ENCODE measurements at places on chromosomes 16 and 17. TPM values are rescaled to one million over a fixed set of nuclear protein-coding genes. Genes with fewer than 3 reads are reported as not detected.

DNA sequence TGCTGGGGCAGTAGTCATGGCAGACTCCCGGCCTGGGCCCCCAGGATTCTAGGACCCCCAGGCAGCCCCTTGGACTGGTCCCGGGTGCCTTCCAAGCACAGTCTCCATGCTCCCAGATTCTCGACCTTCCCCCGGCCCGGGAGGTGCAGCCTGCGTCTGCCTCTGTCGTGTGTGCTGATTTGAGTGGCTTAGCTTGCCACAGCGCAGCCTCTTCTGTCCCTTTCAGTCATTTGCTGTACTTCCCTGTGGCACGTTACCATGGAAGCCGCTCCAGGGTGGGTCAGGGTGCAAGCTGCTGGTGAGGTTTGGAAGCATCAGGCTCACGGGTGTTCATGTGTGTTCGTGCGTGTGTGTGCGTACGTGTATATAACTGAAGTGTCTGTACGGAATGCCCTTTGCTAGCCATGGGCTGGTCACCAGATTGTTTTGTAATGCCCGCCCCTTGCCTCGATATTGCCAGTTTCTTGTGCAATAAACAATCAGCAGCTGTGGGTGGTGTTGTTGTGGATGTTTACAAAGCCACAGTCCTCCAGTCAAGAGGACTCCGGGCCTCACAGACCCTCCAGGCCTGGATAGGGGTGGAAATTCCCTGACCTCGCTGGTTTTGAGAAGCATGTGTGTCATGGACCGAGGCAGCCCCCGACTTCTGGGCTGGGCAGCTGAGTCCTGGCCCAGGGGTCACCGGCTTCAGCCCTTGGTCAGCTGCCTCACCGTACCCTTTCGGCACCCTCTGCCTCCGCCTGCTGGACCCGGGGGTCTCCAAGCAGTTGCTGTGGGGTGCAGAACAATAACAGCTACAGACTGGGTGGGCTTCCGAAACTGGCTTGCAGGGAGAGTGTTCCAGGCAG is 9.7 kb upstream of the CLEC18A start:
- H3K4me3 ChIP-seq = no peak overlapping the region
- H3K4me1 ChIP-seq = no peaks in the 10 kb centered on the region
- peaks cover 4% of the 10 kb centered on the region for H3K36me3 ChIP-seq
- DNase-seq = peak; percentile 48
- H3K27me3 ChIP-seq = no peaks in the 10 kb centered on the region
- peak overlapping the region; percentile 10 for H3K27ac ChIP-seq

KRT40 gene
- polyA plus RNA-seq = not detected

PAFAH1B1 gene
- polyA plus RNA-seq = 106 TPM

PTX4 gene
- polyA plus RNA-seq = not detected

- no peaks in the 10 kb centered on the region for H3K4me1 ChIP-seq
- no peak overlapping the region for H3K27ac ChIP-seq
- no peaks in the 10 kb centered on the region for H3K36me3 ChIP-seq
- no peaks in the 10 kb centered on the region for H3K27me3 ChIP-seq
Measured at GRCh38 chr16:81204798-81205680, 33.5 kb upstream of the BCO1 start.

ARHGDIA gene
- polyA plus RNA-seq = 163 TPM

DNA sequence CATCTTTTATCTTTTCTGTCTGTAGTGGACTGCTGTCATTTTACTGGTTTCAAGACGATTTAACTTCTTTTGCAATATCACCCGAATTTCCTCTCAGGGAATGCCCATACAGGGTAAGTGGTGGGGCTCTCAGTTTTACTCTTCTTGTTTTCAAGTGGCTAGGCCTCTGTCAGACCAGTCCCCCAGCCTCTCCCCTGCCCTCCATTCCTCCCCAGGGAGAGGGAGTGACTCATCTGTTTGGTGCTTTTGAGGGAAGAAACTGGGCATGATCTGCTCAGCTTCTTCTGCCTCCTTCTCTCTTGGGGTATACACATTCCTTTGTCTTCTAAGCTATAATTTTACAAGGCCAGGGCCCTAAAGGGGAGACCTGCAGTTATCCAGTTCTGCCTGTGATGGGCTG is 332.0 kb downstream of the CBLN1 start:
- no peak overlapping the region for H3K4me3 ChIP-seq
- H3K4me1 ChIP-seq = peaks cover 36% of the 10 kb centered on the region
- DNase-seq = no peak
- no peaks in the 10 kb centered on the region for H3K36me3 ChIP-seq

DNA sequence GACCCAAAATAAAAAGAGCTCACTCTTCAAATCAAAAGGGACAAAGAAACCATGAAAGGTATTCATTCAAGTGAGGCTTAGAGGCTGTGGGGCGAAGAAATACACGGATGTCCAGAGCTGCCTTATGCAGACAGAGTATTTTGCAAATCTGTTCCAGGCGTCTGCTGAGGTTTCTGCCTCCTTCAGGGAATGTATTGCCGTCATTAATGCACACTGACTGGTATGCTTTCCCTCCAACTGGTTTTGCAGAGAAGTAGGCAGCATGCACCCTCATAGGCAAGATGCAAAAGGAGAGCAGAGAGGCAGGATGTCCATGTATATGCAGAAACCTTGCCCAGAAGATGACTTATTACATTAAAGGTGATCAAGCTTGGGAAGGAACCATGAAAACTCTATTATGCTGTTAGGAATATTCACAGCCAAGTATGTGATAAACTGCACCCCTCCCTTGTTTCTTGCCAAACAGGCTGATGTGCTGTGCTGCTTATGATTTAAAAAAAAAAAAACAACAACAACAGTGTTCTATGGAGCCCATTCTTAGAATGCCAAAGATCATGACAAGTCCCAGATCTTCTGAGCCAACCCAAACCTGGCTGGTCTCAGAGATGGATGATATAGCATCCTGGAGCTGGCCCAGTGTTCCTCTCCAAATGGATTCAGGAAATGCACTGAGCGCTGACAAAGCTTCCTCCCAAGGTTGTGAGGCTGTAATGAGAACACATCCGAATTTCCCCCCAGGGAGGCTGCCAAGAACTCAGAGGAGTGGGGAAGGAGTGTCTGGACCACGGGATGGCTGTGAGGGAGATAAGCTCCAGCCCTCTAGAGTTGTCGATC is 77.6 kb upstream of the HLF start:
- DNase-seq = no peak
- no peak overlapping the region for H3K27ac ChIP-seq
- no peaks in the 10 kb centered on the region for H3K27me3 ChIP-seq
- H3K4me1 ChIP-seq = no peaks in the 10 kb centered on the region
- no peaks in the 10 kb centered on the region for H3K36me3 ChIP-seq

SEPTIN12 gene
- polyA plus RNA-seq = 2.2 TPM

GRCh38 chr16:65984296-65984695 is 382.2 kb upstream of the CDH5 start:
- no peak overlapping the region for H3K4me3 ChIP-seq
- no peaks in the 10 kb centered on the region for H3K36me3 ChIP-seq
- no peaks in the 10 kb centered on the region for H3K4me1 ChIP-seq
- DNase-seq = peak; percentile 39

PRDM7 gene
- not detected for polyA plus RNA-seq

DNA sequence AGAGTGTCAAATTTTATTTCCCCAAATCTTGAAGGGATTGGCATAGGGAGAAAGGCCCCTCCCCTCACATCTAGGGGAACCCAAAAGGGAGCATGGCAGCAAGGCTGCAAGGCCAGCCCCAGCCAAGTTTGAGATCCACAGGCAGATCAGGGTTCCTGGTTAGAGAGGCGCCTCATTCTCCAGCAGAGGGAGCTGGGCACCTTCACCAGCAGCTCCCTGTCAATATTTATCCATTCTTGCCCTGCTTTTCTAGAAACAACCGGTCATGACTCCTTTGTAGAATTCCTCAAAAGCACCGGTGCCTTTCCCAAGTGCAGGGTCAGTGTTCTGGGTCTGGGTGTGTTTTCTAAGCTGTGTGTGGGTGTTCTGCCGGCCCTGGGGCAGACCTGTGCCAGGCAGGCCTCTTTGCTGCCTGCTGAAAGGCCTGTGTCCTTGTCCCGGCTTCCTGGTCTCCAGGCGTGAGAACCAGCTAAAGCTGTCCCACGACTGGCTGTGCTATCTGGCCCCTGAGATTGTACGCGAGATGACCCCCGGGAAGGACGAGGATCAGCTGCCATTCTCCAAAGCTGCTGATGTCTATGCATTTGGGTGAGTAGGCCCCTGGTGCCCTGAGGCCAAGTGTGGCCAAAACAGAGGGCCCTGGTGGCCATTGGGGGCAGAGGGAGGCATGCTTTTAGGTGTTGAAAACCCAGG is 21.2 kb upstream of the LGALS9 start:
- H3K4me3 ChIP-seq = no peak overlapping the region
- H3K36me3 ChIP-seq = peaks cover 9% of the 10 kb centered on the region
- DNase-seq = no peak
- H3K27me3 ChIP-seq = no peaks in the 10 kb centered on the region
- no peaks in the 10 kb centered on the region for H3K4me1 ChIP-seq

CANT1 gene
- polyA plus RNA-seq = 45.8 TPM

TADA2A gene
- 16.7 TPM for polyA plus RNA-seq

UBB gene
- 1,854 TPM for polyA plus RNA-seq

DNA sequence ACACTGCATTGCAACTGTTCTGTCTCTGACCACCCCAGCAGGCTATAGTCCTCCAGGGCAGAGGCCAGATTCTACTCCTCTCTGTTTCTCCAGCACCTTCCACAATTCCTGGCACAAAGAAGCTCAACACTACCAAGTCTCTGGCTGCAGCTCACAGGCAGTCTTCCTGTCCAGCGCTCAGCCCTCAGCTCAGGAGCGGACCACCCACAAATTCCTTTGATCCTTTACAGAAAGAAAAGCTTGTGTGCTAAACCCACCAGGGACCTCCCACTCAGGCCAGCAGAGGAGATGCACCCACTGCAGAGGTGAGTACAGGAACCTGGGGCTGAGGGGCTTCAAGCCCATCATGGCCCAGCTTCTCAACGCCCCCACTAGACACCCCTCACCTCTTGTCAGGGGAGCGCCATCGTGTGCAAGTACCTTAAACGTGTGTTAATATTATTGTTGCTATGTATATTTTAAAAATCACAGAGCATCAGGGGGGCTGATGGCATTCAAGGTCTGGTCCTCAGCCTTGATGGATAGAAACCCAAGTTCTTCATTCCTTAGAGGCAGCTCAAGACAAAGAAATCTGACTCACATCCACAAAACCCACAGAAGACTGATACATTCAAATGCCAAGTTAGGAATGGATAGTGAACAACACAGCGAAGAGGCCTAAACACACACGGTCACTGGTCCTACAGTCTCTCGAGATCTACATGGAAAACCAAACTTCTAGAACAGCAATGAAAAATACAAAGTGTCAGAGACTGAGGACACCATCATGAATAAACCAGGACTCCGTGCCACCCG is 8.4 kb downstream of the HSDL1 start:
- no peaks in the 10 kb centered on the region for H3K27me3 ChIP-seq
- H3K4me1 ChIP-seq = peaks cover 37% of the 10 kb centered on the region
- no peak for DNase-seq
- no peak overlapping the region for H3K4me3 ChIP-seq

KAT7 gene
- polyA plus RNA-seq = 57.4 TPM

DNA sequence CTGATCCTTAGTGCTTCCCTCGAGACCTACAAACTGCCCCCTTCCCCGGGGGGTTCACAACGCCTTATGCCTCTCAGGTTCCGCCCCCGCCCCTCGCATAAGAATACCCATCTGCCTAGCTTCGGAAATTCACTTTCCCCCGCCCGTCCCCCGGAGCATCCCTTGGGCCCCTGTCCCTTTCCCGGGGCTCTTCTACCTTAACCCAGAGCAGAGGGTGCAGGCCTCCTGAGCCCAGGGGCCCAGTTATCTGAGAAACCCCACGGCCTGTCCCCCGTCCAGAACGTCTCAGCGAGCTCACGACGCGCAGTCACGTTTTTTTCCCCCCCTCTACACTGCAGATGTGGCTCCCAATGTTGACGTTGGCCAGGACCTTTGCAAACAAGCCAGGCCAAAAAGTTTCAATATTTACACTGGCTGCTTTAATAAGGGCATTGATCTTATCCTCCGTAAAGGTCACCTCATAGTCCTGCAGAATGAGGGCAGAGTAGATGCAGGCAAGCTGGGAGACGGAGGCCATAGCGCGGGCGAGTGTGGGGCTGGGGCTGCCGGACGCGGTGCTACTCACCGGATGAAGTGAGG is 1.4 kb upstream of the NBR1 start:
- no peaks in the 10 kb centered on the region for H3K27me3 ChIP-seq
- peak overlapping the region; percentile 82 for H3K4me3 ChIP-seq
- peak overlapping the region; percentile 98 for H3K27ac ChIP-seq
- H3K4me1 ChIP-seq = peaks cover 13% of the 10 kb centered on the region
- DNase-seq = no peak

- H3K27me3 ChIP-seq = no peaks in the 10 kb centered on the region
- no peak overlapping the region for H3K27ac ChIP-seq
- peaks cover 7% of the 10 kb centered on the region for H3K4me1 ChIP-seq
- no peak overlapping the region for H3K4me3 ChIP-seq
Measured at GRCh38 chr17:6455321-6455705, 11.1 kb downstream of the PIMREG start.

DNA sequence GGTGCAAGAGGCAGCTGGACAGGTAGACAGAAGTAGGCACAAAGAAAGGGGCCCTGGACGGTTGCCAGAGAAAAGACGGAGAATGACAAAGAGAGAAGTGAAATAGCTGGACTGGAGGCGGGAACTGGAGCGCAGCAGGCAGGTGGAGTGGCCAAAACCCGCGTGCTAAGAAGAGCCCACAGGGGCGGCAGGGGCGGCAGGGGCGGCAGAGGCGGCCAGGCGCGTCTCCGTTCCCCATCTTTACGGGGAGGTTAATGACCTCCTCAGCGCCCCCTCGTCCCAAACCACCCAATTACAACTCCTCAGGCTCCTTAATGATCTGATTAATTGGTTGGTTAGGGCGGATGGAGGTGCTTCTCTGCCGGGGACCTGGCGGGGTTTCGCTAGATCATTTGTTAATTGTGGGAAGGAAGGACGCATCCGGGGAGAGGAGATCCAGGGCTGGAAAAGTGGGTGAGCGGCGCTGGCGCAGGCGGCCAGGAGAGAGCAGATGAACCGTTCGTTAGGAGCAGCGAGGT is 15.4 kb upstream of the HOXB9 start:
- no peak for DNase-seq
- H3K27me3 ChIP-seq = peaks cover 100% of the 10 kb centered on the region
- no peaks in the 10 kb centered on the region for H3K36me3 ChIP-seq
- no peak overlapping the region for H3K27ac ChIP-seq
- no peak overlapping the region for H3K4me3 ChIP-seq

GRCh38 chr17:14772776-14773175 is 471.9 kb downstream of the HS3ST3B1 start:
- no peaks in the 10 kb centered on the region for H3K27me3 ChIP-seq
- H3K4me1 ChIP-seq = no peaks in the 10 kb centered on the region
- H3K27ac ChIP-seq = no peak overlapping the region
- DNase-seq = no peak
- no peak overlapping the region for H3K4me3 ChIP-seq
- H3K36me3 ChIP-seq = no peaks in the 10 kb centered on the region

DNA sequence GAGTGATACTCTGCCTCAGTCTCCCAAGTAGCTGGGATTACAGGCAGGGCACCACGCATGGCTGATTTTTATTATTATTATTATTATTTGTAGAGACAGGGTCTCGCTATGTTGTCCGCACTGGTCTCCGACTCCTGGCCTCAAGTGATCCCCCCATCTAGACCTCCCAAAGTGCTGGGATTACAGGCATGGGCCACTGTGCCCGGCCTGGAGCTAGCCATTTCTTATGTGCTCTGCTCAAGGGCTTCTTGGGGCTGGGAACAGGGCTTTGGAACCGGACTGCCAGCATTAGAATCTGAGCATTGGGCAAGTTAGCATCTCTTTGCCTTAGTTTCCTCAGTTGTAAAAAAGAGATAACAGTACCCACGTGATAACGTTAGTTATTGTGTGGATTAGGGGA is 111.3 kb downstream of the C16orf78 start:
- no peak overlapping the region for H3K4me3 ChIP-seq
- H3K27ac ChIP-seq = no peak overlapping the region
- H3K27me3 ChIP-seq = peaks cover 7% of the 10 kb centered on the region
- H3K4me1 ChIP-seq = peaks cover 4% of the 10 kb centered on the region
- no peak for DNase-seq
- H3K36me3 ChIP-seq = no peaks in the 10 kb centered on the region

Data from cardiac muscle cell (in vitro differentiated cells and primary cell).